ENCODE measurements at places on chromosomes 4 and X.

DNA sequence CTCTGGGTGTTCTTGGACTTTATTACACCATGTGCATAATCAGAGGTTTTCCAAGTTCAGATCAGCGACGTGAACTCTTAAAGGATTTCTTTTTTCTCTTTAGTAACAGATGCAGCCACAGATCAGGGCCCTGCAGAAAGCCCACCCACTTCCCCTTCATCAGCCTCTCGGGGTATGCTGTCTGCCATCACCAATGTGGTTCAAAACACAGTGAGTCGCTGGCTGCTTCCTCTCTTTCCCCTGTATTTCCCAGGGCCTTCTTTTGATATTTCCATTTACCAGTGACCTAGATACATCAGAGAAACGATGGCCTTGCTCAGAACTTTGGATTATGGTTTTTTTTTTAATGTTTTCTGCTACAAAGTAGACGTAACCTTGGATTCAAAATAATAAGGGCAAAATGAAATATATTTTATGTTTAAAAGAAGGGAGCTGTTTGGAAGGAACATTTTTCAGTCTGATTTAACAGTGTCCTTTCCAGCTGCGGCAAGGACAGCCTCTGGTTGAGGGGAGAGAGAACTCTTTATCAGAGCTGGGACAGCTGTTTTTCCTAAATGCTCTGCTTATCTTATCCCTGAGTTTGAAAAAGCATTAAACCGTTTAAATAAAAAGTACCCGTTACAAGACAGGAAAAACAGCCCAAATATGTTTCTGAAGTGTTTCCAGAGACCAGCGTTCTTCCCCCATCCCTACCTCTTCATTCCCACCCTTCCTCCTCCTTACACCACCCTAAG, 38.2 kb downstream of the FAM114A1 start:
- DNase-seq: no peak

GRCh38 chr4:73230865-73231517, 27.6 kb downstream of the ANKRD17 start:
- no peak for DNase-seq

DNA sequence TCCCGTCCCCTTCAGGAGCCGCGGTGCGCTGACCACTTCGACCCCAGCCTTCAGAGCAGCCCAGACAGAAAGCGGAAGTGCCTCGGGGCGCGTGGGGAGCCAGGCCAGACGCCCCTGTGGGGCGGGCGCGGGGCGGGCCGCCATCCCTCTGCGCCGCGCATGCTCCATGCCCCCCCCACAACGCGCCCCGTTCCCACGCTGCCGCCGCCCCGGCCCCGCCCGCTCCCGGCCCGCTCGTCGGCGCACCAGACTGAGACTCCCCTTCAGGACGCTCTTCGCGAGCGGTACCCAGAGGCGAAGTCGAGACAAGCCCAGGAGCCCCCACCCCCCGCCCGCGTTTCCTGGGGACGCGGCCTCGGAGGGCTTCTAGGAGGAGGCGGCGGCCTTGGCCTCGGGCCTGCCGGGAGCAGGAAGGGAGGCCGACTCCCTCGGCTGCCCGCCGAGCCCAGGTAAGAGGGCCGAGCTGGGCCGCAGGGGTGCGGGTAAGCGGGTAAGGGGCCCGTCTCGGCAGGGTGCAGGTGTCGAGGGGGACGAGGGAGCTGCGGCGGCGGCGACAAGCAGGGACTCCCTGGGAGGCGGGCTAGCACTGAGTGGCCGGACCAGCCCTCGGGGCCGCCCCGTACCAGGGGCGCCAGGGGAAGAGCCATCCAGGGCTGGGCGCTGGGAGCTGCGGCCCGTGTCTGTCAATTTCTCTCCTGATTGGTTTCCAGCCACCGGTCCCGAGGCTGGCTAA, at the start of gene ZFP92:
Gene ZFP92 (plus strand): TSS at position 218 of the 733 bp plus-strand sequence. CDS start 6,851 bp downstream, outside the sequence.
- DNase-seq: no peak

DNA sequence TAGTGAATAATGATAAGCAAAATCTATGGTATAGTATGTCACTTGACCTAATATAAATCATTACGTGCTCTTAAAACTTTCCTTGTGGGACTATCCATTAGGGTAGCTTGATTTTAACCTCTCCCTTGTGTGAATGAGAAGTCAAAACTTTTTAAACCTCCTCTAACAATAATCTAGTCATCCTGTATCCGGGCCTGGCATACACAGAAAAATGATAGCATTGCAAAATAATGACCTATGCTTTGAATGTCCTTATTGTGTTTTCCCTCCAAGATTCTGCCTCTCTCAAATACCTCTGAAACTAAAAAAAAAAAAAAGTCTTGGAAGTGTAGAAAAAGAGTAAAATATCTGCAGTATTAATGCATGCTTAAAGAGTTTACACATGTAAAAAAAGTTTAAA, 250.0 kb upstream of the NDST3 start:
- no peak for DNase-seq

All from vagina (tissue), 2 donors.